Progenitor cell of endocrine pancreas (in vitro differentiated cells): ENCODE measurements at places on chromosomes 4 and X.

GRCh38 chr4:4761128-4761982 lies 98.1 kb upstream of the MSX1 start:
- no peak for DNase-seq

GRCh38 chrX:29136904-29137303 lies 549.7 kb downstream of the IL1RAPL1 start:
- DNase-seq = no peak

- no peak for DNase-seq
Observed at GRCh38 chrX:40095583-40096394, 2.0 kb downstream of the BCOR start.

- DNase-seq = no peak
Observed at GRCh38 chr4:78332976-78333375, 218.6 kb upstream of the ANXA3 start.

- DNase-seq = no peak
Observed at GRCh38 chr4:41133454-41134018, 80.8 kb downstream of the APBB2 start.

GRCh38 chr4:126718136-126718535 lies 914.6 kb upstream of the INTU start:
- DNase-seq = no peak

- no peak for DNase-seq
Observed at GRCh38 chr4:139278485-139278884, 1.5 kb downstream of the MGARP start.

GRCh38 chr4:52856801-52857200 lies 5.3 kb upstream of the RASL11B start:
- no peak for DNase-seq

DNA sequence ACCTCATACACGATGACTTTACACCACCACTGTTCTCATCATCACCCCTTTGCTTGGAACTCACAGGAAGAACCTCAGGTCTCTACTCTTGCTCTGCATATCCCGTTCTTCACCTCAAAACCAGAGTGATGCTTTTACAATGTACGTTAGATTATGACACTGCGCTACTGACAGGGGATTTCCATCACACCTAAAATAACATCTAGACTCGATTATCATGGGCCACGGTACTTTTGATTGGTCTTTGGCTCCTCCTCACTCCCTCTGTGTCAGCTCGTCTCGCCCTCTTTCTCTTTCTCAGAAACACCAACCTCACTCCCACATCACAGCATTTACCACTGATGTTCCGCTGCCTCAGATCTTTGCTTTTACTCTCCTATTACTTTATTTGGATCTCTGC lies 172.4 kb downstream of the TLL1 start:
- no peak for DNase-seq

GRCh38 chrX:97987979-97988378 lies 1104.3 kb downstream of the RPA4 start:
- no peak for DNase-seq

GRCh38 chr4:140857111-140857510 lies 100.9 kb upstream of the TBC1D9 start:
- no peak for DNase-seq

DNA sequence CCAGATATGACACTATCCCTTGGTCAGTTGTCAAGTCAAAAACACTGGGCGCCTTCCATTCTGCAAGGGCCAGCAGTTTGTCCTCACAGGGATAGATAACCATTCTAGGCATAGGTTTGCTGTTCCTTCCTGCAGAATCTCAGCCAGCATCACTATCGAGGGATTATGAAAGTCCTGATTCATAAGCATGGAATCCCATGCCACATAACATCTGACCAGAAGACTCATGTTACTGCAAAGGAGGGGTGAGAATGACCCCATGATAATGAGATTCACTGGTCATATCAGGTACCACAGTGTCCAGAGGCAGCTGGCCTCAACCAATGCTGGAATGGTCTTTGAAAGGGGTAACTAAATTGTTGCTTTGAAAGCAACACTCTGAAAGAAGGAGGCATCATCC lies 84.7 kb downstream of the OTC start:
- no peak for DNase-seq

DNA sequence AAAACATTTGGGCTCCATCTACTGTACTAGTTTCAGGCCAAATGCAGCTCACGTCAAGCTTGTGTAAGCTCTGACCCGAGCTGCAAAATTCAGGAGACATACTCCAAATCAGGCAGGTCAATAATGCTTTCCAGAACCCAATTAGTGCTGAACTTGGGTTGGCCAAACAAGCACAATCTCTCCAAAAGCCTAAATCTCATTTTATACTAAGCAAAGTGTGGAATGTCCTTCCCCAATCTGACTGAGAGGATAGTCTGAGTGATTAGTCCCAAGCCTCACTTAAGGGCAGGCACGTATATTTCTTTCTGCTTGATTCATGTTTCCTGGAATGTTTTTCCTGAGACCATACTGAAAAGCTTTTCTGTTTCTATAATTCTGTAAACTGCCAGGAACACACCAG lies 79.9 kb downstream of the NKX6-1 start:
- DNase-seq = no peak

GRCh38 chrX:13311560-13311959 lies 8.3 kb downstream of the ATXN3L start:
- no peak for DNase-seq

GRCh38 chrX:38975368-38975942 lies 174.2 kb downstream of the MID1IP1 start:
- DNase-seq = no peak

DNA sequence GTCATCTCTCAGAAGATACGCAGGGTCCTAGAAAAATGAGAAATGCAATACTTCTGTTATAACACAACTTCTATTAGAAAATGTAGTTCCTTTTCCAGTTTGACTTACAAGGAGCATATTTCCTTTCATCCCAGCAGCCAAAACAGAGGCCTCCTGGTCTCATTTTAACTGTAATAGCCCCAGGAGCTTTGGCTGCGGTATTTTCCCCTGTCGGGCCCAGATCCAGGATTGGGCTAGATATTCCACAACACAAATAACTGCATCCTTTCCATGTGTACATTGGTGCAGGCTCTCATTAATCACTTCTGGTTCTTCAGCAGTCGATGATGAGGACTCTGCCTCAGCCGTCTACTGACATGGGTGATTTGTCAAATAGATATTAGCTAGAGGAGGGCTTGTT lies 166.1 kb downstream of the TENM3 start:
- no peak for DNase-seq

GRCh38 chr4:184596617-184597185 lies 52.5 kb downstream of the CASP3 start:
- no peak for DNase-seq

DNA sequence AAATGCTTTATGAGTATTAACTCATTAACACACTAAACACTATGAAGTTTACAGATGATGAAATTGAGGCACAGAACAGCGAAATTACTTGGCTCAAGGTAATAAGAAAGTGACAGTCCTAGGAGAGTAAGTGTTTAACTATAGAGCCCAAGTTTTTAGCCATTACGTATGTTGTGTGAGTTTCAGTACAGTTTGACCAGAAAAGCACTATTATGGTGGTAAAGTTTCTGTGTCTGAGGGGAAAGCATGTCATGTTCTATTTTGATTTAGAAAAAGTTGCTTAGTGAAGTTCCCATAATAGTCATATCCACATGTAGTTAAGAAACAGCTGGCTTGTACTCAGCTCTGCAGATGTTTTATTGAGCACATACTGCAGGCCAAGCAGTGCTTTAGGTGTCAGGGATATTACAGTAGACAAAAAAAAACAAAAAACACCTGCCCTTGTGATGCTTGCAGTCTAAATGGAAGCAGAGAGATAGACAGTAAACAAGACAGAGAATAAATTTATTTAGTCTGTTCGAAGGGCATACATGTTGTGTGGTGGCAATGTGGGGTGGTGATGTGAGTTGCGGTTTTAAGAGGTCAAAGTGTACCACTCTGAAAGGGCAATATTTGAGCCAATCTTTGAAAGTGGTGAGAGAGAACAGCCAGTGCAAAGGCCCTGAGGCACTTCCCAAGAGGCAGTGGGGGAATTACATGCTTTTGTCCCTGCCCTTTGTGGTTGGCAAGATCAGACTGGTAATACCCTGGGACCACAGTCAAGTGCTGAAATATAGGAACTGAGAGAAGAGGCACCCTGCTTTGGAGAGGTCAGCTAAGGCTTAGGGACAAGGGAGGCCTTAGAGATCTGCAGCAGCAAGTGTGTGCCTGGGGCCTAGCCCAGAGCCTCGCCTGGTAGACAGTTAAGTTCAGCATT lies 6.2 kb downstream of the TMEM131L start:
- no peak for DNase-seq

DNA sequence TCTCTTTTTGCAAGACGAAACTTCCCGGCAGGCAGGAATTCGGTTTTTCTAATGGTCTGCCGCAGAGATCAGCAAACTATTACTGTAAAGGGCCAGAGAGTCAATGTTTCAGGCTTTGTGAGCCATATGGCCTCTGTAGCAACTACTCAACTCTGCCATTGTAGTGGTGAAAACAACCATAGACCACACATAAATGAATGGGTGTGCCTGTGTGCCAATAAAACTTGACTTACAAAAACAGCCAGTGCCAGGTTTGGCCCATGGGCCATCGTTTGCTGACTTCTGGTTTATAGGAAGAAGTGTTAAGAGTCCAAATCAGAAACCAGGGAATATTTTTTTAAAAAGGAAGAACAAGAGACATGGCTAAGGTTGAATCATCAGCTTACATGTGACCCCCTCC lies 163.0 kb downstream of the SH3KBP1 start:
- no peak for DNase-seq

DNA sequence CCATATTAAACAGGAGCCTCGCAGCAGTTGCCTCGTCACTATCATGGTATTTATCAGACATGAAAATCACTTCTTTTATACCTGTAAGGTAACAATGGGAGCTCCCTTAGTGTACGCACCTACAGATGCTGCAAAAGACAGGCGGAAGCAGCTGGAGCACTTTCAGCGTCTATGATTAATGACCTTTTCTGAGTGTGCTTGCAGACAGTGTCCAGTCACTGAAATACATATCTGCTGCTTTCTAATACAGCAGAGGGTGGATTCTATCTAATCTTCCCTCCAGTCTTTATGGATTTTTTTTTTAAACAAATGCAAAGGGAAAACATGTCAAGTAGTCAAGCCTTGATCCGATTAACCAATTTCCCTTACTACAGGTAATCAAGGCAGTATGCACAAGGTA lies 24.1 kb downstream of the DCTD start:
- DNase-seq = no peak

GRCh38 chrX:40031911-40032310 lies 65.8 kb downstream of the BCOR start:
- DNase-seq = no peak

- DNase-seq = no peak
Observed at GRCh38 chr4:143241892-143242291, 57.2 kb downstream of the USP38 start.
